ENCODE measurements at places on chromosomes 7 and 10.

- no peak for DNase-seq
Measured at GRCh38 chr10:112750427-112751167, 199.4 kb upstream of the TCF7L2 start.

GRCh38 chr7:11612737-11613136, 219.3 kb downstream of the THSD7A start:
- no peak for DNase-seq

DNA sequence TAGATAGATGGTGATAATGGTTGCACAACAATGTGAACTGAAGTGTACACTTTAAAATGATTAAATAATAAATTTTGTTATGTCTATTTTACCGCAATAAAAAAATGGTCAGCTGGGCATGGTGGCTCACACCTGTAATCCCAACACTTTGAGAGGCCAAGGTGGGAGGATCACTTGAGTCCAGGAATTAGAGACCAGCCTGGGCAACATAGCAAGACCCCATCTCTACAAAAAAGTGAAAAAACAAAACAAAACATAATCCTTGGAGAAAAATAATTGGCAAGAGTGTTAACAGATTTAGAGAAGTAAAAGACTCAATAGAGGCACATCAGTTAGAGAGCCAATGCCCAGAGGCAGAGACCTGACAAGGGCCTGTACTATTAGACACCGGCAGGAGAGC, 9.9 kb upstream of the RPEL1 start:
- no peak for DNase-seq

- no peak for DNase-seq
Measured at GRCh38 chr10:74103560-74104258, 46.9 kb downstream of the AP3M1 start.

DNA sequence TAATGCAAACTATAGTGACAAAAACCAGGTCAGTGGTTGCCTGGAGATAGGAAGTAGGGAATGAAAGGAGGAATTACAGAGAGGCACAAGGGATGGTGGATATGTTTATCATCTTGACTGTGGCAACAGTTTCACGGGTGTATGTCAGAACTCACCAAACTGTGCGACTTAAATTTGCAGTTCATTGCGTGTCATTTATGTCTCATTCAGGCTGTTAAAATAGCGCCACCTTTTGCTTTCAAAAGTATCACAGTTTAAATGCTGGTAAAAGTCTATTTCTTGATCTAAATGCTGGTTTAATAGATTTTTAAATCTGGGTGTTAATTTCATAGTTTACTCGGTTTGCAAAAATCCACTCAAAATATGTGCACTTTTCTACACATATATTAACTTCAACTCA, 51.0 kb downstream of the PTTG1IP2 start:
- DNase-seq, result no peak

- DNase-seq, result no peak
Measured at GRCh38 chr10:14063531-14064285, 267.0 kb downstream of the FRMD4A start.

- DNase-seq, result peak; percentile 1
Measured at GRCh38 chr7:20329389-20330238, 1.1 kb upstream of the ITGB8 start.

GRCh38 chr7:154837087-154837486, 165.8 kb downstream of the PAXIP1 start:
- DNase-seq, result no peak

- DNase-seq, result no peak
Measured at GRCh38 chr10:121851786-121852185, 76.0 kb downstream of the ATE1 start.

- DNase-seq, result no peak
Measured at GRCh38 chr10:73576178-73576889, 14.8 kb downstream of the USP54 start.

DNA sequence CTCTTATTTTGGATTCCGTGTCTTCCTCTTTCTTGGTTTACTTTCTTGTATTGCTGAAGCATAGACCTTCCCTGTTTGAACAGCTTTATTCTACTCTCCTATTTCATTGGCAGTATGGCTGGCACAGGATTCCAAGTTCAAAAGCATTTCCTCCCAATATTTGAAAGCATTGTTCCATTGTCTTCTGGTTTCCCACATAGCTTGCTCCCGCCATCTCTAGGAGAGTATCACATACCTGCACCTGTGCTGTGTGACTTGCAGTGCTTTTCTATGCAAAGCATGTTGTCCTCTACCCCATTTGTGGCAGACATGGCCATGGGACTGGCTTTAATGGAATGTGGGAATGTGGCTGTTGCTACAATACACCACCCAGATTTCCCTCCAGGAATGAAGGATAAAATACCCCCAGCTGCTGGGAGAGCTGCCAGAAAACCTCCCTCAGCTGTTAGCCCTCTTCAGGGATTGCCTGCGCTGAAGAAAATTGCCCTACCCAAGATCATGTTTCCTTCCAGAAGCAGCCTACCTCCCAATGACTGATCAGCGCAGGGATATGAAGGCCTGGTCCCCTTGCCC, 6.9 kb upstream of the MYOF start:
- DNase-seq, result no peak

DNA sequence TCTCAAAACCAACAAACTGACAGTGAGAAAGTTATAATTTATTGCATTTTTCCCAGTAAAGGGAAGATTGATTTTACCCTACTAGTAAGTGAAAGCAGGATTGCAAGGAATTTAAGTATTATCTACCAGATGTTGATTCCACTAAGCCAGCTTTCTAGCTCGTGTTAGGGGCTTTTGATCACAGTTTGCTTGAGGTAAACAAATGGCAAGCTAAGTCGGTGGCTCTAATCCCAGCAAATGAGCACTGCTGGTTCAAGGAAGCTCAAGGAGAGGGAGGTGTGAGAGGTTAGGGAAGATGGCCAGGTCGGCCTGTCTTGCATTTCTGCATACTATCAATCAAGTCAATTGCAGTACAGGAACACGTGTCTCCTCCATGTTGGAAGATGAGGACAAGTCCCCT, 448.7 kb upstream of the POM121L12 start:
- no peak for DNase-seq

- DNase-seq, result no peak
Measured at GRCh38 chr7:97215556-97215955, 98.1 kb downstream of the SDHAF3 start.

DNA sequence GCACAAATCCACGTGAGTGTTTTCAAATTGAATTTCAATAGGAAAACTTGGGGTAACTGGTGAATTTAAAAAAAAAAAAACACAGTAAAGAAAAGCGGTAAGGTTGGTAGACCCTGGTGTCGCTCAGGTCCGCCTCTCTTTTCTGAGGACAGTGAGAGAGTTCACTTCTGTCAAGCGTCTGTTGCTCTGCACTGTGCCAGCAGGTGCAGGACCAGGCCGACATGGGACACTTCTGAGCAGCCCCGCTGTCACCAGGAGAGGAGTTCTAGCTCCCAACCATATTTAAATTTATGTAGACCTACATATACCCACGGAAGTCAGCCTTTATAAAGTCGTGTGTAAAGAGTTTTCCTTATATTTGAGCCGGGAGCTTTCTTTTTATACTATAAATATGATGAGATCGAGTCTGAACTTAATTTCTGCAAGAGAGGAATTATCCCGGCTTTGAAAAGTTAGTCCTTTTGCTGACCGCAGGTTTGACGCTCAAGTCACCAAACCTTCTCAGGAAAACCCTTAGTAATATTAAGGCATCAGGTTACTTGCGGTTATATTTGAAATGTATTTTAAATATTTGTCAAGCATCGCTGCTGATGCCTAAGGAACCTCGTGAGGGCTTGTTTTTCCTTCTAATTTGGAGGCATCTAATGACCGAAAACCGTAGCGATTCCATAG, 531 bp downstream of the IKZF1 start:
- DNase-seq, result no peak

GRCh38 chr10:96512524-96513304, 1.0 kb downstream of the TLL2 start:
- DNase-seq, result no peak

DNA sequence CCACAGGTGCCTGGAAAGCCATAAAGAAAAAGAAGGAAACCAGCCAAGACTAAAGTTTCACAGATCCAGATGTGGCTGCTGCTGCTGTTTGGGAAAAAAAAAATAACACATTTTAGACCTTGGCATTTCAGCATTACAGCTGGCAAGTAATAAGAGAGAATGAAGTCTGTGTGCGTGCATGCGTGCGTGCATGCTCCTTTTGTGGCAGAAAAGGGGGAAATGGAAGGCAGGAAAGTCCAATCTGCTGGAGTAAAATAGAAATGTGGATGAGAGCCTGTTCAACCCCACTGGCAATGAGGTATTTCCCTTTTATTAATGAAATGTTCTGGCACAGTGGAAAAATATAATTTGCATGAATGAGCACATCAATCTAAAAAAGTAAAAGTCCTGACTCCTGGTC, 137.0 kb upstream of the SEMA3A start:
- no peak for DNase-seq

GRCh38 chr7:151166629-151167196, 781 bp downstream of the GBX1 start:
- DNase-seq, result no peak

GRCh38 chr7:16135658-16136057, 285.7 kb downstream of the CRPPA start:
- no peak for DNase-seq

- DNase-seq, result no peak
Measured at GRCh38 chr10:88243836-88244730, 339.0 kb downstream of the RNLS start.

GRCh38 chr7:158957921-158958491, 101.6 kb downstream of the DYNC2I1 start:
- DNase-seq, result peak; percentile 28

DNA sequence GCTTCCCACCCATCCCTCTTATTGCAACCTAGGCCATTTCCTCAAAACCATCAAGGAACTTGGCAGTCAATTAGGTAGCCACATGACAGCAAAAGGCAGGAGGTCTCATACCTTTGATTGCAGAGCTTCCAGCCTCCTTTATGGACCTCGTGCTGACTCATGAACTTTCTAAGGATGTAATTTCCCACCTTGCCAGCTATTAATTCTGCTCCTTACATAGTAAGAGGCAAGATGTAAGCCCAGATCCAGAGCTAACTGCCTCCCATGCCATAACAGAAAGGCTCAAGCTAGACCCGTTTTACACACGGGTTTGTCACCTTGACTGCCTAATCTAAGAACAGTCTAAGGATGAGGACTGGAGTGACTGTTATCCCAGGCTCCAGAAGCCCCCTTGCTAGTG, 565.7 kb downstream of the KCNMA1 start:
- no peak for DNase-seq

GRCh38 chr10:113680190-113681111, 739 bp downstream of the CASP7 start:
- DNase-seq, result peak; percentile 20

GRCh38 chr10:118307220-118307619, 34.9 kb downstream of the FAM204A start:
- DNase-seq, result no peak

GRCh38 chr7:94882891-94883290, 24.5 kb upstream of the PPP1R9A start:
- no peak for DNase-seq

DNA sequence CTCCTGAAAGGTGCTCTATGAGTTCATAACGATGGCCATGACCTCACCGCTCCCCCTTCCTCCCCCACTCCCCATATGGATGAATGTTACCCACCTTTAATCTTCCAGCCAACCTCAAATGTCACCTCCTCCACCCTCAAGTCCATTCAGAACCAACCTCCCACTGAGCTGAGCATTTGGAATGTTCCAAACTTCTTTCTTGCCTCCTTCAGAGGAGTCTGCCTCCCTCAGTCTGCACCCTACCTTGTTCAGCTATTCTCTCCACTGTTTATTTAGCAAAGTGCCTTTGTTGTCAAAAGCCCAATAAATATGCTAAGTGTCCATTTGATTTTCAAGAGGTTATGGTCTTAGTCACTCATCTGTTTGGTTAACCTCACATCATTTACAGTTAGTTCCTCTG, 22.9 kb upstream of the MTPAP start:
- DNase-seq, result no peak

- DNase-seq, result no peak
Measured at GRCh38 chr10:117000580-117000979, 4.4 kb downstream of the SHTN1 start.

- DNase-seq, result no peak
Measured at GRCh38 chr10:104324221-104324686, 14.0 kb downstream of the ITPRIP start.

DNA sequence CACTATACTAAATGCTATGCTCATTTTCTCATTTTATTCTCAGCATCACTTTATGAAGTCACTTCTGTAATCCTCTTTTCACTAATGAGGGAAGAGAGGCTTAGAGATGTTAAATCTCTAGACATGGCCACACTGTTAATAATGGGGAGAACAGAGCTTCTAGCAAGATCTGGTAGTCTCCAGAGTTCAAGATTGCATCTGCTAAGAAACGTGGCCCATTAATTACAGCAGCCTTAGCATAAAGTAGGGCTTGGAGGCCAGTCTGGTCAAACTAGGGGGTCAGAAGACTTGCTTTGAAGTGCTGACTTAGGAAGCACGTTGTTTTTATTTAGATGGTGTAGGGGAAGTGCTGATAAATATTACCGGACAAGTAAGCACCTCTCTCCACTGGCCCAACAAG, 29.3 kb downstream of the ARL4A start:
- no peak for DNase-seq

DNA sequence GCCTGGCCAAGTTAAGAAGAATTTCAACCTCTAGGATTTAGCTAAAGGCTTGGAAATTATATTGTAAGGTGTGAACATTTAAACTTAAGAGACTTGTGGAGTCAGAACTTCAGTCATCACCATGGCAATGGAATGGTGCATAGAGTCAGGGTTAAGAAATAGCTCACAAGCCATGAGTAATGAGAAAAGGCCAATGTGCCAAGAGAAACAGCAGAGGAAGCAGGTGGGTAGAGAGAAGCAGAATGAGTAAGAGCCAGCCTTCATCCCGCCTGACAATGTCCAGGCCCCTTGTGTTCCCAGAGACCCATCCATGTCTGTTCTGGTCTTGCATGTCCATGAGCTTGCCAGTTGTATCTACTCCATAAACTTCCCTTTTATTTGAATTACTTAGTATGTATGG, 62.6 kb upstream of the TBX20 start:
- DNase-seq, result no peak

- no peak for DNase-seq
Measured at GRCh38 chr10:14250496-14251076, 80.1 kb downstream of the FRMD4A start.

DNA sequence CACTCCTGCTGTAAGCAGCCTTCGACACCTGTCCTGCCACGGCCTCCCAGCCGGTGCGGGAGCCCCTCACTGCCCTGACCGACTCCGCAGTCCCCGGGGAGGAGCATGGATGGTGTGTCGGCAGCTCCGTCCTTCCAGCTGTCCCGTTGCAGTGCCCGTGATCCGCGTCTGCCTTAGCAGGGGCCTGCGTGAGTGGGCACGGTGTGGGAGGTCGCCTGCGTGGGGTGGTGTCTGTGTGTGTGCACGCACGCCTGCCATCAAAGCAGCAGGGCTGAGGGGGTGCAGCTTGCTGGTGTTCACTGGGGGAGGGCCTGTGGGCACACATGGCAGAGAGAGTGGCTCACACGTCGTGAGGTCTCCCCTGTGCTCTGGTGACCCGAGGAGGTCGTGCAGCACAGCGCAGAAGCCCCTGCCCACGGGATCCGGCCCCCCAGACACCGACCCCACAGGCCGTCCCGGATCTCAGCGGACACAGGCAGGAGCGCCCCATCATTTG, 10.3 kb downstream of the MAFK start:
- DNase-seq, result no peak

Measured in stimulated activated CD8-positive, alpha-beta memory T cell treated with anti-CD3 and anti-CD28 coated beads, Interleukin-7, amount 100 ng/mL, for 48 hours (primary cell).